Right kidney (tissue), 9 donors: ENCODE measurements at places on chromosomes 6 and 20.

GRCh38 chr20:61975407-61976129, 90.1 kb downstream of the TAF4 start:
- no peak for DNase-seq

GRCh38 chr6:23728707-23729106, 397.3 kb upstream of the NRSN1 start:
- no peak for DNase-seq

DNA sequence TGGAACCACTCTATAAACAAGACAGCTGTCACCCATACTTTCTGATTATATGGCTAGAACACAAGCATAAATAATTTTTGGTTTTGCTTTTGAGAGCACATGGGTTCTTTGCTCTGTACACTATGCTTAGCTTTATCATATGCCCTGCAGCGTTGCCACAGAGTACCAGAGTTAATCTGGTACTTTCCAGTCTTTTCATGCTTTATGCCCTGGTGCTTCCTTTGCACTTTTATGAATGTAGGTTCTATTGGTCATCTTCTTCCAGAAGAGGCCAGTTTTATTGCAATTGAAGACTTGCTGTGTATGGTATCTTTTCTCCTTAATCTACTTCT, 20.8 kb downstream of the SHLD1 start:
- no peak for DNase-seq

DNA sequence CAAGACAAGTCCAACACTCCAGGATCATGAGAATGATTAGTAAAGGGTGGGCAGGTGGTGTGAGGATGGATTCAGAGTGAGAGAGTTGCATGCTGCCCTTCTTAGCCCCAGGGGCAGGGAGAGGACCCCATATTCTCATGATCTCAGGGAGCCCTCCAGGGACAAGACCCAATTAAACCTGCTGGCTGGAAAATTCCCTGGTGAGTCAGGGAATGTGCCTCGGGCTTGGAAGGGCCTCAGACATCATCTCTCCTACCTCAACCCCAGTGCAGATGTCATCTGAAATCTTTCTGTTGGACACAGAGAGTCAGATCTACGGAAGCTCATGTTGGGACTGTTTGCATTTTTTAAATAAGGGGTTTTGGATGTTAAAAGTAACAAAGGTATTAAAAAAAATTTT, 9.2 kb upstream of the SIRPD start:
- DNase-seq = no peak

DNA sequence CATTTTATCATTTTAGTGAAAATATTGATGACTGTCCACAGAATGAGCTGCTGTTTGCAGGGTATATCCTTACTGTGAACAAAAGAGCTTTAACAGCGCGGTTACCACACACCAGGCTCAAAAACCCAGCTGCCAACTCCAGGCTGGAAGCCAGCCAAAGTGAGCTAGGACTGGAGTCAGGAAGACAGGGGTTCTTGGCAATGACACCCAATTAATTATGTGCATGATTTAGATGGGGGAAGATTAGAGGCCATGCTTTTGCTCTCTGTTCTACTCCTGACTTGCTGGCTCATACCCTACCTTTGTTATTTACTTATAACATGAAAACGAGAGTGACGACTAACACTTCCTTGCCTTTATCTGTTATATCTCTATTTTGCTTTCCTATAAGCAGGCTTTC, 128.9 kb upstream of the SHLD1 start:
- DNase-seq = peak; percentile 11

GRCh38 chr6:43125119-43125518, 46.0 kb upstream of the SRF start:
- no peak for DNase-seq

DNA sequence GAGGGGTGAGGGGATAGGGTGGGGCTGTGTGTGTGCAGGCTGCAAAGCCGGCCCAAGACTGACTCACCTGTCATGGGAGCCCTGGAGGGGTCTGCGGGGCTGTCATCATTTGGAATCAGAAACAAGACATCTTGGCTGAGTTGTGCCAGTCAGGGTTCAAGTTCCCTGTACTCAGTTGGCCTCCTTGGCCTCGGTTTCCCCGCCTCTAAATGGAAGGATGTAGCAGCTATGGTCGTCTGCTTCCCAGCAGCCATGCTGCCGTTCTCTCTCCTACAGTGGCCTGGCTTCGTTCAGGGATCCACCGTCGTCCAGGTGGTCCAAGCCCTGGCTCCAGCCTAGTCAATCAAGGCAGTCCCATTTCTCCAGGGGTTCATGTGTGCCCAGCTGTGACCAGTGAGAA, 83.6 kb upstream of the PMEPA1 start:
- no peak for DNase-seq

DNA sequence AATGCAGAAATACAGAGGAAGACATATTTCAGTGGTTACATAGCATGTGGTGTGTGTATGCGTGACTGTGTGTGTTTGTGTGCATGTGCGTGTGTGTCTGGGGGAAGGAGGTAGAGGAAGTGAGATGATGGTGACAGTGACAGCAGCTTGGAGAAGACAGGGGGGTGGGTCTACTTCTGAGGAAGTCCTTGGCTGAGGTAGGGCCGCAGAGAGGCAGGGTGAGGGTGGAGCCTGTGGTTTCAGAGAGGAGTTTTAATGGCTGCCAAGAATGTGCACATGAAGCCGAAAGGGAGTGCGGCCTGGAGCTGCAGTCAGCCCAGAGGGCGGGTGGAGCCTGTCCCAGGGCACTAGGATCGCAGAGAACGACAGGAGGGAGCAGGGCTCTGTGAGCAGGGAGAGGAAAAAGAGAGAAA, 22.7 kb upstream of the RNF24 start:
- DNase-seq = peak; percentile 42

DNA sequence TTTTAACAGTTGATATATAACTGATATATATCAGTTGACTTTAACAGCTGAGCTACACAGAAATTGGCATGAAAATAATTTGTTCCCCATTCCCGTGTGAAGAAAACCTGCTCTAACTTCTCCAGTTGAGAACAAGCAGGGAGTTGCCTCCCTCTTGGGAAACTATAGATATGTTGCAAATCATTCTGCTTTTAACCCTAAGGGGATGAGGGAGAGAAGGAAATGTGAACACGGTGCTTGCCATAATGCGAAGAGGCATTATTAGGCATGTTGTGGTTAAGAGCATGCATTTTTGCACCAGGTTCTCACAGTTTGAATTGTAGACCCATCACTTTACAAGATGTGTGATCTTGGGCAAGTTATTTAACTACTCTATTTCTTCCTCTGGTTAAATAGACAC, 453.7 kb downstream of the TENT5A start:
- DNase-seq = no peak
